GM23248 (cell line): ENCODE measurements at places on chromosomes 16 and 17. TPM values are rescaled to one million over a fixed set of nuclear protein-coding genes. Genes with fewer than 3 reads are reported as not detected.
A peak's percentile ranks its signal among the peaks of the same experiment; 100 is the strongest.

GAST gene
- total RNA-seq = not detected in 2 replicates

LRRC75A gene
- 0.13 and 0.22 TPM in 2 replicates for total RNA-seq

ENPP7 gene
- not detected in 2 replicates for total RNA-seq

DNA sequence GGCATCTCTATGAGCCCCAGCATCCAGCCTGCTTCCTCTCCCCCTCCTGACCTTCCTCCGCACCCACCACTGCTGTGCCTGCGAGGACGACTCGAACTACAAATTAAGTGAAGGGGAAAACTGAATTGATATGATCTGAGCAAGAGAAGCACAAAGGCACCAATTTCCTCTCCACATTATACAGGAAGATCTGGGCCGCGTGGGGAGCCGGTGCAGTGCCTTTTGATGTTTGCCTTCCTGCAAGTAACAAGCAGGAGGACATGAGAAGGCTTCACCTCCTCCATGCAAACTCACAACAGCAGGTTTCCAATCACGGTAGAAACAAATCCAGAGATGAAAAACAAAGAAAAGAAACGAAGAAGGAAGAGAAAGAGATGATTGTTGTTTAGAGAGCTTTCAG is 57.8 kb upstream of the MMP2 start:
- no peak for DNase-seq

ZNF750 gene
- not detected in 2 replicates for total RNA-seq

DNA sequence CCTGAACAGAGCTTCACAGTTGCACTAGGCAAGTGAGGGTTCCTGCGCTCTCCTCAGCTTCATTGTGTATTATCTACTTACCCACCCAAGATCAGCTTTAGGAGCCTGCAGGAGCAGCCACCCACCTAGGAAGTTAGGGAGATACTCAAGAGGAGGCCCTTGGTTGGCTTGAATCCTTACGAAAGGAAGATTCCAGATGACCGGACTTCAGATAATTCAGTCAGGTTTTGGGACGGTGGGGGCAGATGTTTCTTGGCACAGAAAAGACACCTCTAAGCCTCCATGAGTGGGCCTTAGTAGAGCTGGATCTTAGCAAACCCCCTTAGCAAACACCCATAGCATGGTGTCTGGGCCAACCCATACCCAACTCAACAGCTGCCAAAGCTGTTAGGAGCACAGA is 2.4 kb upstream of the CBFB start:
- no peak for DNase-seq

DNA sequence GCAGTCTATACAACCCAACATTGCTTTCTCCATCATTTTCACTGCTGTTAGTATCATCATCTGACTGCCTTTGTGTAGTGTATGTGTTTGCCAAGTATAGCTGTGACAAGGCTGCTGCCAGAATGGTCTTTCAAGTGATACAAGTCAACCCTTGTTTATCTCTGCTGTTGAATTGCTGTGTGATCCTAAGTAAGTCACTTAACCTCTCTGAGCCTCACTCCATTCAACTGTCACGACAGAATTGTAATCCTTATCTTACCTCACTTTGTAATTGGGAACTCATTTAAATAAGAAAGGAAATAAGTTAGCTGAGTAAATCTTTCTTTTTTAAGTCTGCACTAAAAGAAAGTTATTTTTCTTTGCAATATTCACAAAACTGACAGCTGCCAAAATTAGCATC is 340.6 kb downstream of the CA10 start:
- DNase-seq = no peak

C16orf74 gene
- total RNA-seq = 3.8 and 13.2 TPM in 2 replicates

GRCh38 chr17:59762049-59762823 is 54.8 kb downstream of the VMP1 start:
- peak; percentile 91 for DNase-seq

GRCh38 chr16:70337814-70338213 is 8.9 kb upstream of the DDX19A start:
- DNase-seq = no peak

DNA sequence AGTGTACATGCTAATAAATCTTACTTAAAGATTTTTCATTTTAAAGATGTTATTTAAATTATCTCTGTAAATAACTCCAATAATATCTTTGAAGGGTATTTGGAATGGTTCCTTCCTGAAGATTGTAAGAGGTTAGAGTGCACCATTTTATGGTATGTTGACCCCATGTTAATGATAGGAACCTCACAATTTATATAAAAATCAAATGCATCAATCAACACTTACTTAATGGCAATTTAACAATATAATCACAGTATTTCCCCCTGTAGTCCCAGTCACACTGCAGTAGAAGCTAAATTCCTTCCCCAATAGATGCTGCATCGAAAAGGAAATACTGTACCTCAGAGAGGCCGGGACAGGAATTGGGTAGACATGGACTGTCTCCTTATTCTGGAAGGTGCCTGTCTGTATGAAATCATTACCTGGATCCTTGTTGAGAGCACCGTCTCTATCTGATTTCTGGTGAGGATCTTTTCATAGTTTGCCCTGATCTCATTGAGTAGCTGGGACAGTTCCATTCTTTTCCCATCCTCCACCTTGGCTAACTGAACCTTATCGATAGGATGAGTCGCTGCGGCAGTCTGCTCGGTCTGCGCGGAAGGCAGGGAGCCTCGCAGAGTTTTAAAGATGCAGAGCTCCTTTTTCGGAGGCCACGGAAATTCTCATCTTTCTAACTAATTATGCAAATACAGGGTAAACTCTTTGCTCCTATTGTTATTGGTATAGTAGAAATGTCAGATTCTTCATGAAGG is at the start of gene KRT222:
KRT222 (minus strand) TSS at position 596 of the 752 bp plus-strand sequence; CDS start at position 518, 78 bp downstream.
- no peak for DNase-seq

DNA sequence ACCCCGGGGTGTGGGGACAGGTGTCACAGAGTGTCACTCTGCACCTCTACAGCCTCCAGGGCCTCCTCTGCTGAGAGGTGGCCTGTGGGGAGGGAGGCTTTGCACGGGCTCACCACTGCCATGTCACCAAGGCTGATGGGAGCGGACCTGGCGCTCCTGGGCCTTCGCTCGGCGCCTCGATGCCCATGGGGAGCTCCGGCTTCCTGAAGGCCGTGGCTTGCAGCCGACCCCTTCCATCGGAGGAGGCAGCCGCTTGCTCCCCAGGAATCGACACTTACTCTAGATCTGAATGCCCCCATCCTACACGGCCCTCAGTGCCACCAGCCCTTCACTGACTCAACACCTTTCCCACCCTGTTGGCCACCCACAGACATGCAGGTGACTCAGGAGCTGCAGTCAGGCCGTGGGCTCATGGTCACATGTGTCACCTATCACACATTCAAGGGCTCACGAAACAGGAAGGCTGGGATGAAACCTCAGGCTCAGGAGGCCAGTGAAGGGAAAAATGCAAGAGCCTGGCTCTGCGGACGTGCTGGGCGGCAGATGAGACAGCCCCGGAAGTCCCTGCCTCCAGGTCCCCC is 11.9 kb downstream of the LGALS3BP start:
- DNase-seq = peak; percentile 24

DNA sequence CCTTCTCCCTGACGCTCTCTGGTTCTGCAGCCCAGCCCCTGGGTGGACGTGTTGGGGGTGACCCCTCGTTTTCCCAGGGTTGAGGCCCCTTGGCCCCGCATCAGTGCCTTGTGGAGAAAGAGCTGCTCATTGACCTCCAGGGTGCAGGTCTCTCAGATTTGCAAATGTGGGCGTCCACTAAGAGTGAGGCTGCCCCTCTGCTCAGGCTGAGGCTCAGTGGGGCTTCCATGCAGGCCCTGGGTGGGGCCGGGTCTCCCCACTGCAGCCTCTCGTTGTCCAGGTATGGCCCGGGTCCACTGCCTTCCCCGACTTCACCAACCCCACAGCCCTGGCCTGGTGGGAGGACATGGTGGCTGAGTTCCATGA is 9.0 kb downstream of the GAA start:
- no peak for DNase-seq

RMI2 gene
- total RNA-seq = 8.5 and 20.6 TPM in 2 replicates

TP53TG3C gene
- not detected in 2 replicates for total RNA-seq

GRCh38 chr17:53234138-53234537 is 588.6 kb upstream of the KIF2B start:
- DNase-seq = no peak

DNA sequence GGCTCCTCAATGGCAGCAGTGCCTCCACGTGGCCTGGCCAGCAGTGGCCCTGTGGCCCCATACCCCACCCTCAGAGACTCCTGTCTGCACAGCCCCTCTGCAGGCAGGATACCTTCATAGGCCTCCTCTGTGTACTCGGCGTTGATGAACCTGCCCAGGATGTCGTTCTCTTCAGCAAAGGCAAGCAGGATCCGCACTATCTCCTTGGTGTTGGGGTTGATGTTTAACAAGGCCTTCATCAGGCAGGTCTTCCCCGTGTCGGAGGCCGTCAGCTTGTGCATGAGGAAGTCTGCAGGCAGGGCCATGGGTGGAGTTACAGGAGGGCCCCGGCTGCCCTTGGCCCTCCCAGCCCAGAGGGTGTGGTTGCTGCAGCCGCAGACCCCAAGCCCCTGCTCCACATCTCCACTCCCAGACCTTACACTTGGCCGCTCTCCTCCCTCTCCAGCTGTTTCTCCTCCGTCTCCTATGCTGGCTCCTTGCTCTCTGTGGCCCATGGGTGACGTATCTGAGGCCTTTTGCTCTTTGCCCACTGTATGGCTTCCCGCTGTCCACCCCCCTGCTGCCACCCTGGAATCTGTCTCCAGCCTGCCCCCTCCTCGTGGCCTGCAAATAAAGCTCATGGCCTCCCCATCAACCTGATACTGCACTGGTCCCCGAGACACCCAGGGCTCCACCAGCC is 15.1 kb downstream of the TRPV3 start:
- DNase-seq = no peak

GRCh38 chr16:27475561-27475960 is 73.6 kb downstream of the IL21R start:
- DNase-seq = peak; percentile 87

- no peak for DNase-seq
These were observed 12.9 kb downstream of the ENPP7 start for GRCh38 chr17:79743614-79744013.

GRCh38 chr17:57995076-57995956 is 7.3 kb upstream of the VEZF1 start:
- peak; percentile 90 for DNase-seq

- DNase-seq = no peak
These were observed 10.1 kb upstream of the PIPOX start for GRCh38 chr17:29032857-29033197.

DNA sequence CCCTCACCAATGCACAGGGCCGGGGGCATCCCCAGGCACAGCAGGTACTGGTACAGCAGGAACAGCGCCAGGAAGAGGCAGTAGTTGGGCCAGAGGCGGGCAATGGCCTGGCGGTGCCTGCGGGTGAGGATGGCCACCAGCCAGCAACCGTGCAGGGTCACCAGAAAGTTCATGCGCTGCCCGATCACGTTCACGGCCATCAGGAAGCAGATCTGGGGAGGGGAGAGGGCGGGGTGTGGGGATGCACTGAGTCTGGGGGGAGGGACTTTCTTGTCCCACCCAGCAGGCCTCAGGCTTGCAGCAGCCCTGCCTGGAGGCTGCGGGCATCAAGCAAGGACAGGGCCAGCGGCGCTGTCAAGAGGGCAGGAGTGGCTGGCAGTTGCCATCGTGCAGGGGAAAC is 25.4 kb downstream of the CTU2 start:
- DNase-seq = no peak

ABCC6 gene
- total RNA-seq = not detected in 2 replicates

CACNG1 gene
- not detected in 2 replicates for total RNA-seq

GRCh38 chr17:21418446-21419298 is 42.5 kb downstream of the KCNJ12 start:
- DNase-seq = no peak

GRCh38 chr16:1946495-1947368 is 3.7 kb upstream of the MSRB1 start:
- no peak for DNase-seq

SCIMP gene
- total RNA-seq = not detected in 2 replicates

GRCh38 chr16:55568207-55568606 is 1.7 kb downstream of the CAPNS2 start:
- no peak for DNase-seq

PKMYT1 gene
- total RNA-seq = 11.0 and 15.6 TPM in 2 replicates

GALR2 gene
- total RNA-seq = not detected in 2 replicates

DNA sequence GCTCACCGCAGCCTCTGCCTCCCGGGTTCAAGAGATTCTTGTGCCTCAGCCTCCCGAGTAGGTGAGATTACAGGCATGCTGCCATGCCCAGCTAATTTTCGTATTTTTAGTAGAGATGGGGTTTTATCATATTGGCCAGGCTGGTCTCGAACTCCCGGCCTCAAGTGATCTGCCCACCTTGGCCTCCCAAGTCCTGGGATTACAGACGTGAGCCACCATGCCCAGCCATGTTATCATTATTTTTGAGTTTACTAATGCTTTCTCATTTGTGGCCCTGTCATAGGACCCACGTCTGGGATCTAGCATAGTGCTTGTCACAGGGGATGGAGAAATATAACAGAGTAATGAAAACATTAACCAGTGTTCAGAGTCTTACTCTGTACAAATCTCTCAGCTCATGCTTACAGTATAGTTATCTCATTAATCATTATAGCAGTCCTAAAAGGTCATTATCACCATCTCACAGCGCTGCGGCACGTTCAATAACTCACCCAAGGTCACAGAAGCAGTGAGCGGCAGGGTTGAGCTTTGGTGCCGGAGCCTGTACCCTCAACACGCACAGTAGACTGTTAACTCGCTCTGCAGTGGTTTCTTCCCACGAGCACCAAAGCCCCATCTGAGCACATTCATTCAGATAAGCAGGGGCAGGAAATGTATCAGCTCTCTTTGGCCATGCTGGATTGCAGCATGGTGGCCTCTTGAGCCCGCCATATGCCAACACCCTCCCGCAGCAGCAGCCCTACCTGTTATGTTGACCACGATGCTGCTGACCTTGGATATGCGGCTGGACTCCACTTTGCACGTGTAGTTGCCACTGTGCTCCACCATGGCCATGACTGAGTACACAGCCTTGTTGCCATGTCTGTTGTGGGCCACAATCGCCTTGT is 21.4 kb downstream of the PECAM1 start:
- DNase-seq = no peak

ZACN gene
- 0.51 TPM in 1 of 2 replicates, not detected in the other for total RNA-seq

DNA sequence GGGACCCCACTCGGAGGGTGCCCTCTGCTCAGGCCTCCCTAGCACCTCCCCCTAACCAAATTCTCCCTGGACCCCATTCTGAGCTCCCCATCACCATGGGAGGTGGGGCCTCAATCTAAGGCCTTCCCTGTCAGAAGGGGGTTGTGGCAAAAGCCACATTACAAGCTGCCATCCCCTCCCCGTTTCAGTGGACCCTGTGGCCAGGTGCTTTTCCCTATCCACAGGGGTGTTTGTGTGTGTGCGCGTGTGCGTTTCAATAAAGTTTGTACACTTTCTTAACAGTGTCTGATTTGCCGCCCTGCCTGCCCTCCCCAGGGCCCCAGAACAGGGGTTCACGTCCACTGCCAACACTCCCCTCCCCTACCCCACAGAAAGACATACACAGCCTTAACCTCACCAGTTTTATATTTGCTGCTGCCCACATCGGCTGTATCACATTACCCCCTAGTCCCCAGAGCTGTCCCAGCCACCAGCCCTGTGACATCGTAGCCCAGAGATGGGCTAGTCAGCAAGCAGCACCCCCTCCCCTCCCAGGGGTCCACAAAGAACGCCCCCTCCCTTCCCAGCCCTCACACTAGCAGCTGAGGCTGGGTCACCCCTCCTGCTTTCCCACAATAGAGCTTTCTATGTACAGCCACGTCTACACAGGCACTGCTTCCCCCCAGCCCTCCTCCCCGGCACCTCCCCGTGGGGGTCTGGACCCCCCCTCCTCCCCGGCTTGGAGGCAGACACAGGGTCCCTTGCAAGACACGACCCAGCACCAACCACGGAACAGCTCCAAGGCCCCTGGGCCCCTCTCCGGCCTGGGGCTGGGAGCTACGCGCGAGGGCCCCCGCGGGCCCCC is 7.9 kb downstream of the GRN start:
- no peak for DNase-seq

GRCh38 chr16:15404792-15405191 is 9.2 kb downstream of the MPV17L start:
- peak; percentile 10 for DNase-seq
